ENCODE measurements at places on chromosomes 4 and X. TPM values are rescaled to one million over a fixed set of nuclear protein-coding genes. Genes with fewer than 3 reads are reported as not detected.

POU3F4 gene
- 13.0 TPM for total RNA-seq

DNA sequence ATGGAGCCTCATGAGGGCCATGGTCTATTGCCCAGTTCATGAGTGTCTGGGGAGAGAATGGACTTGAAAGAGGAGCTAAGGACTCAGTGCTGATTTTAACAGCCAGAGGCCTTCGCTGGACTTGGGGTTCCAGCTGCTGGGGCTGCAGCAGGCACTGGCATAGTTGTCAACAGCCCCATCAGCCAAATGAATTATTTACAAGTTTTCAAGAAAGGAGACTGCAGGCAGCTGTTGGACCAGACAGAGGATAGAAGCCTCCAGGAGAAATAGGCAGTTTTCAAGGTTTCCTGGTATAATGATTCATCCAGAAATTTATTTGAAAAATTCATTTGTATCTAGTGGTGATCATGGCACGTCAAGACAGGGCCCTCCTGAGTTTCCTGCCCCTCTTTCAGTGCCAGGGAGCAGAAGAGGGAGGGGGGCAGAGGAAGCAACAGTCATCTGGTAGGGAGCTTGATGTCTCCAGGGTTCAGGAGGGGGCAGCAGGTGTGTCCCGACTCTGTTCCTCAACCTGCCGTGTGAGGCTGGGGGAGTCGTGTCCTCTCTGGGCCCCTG is 63.1 kb upstream of the GPR78 start:
- no peak for DNase-seq

EGF gene
- total RNA-seq, result 0.84 TPM

DIPK2B gene
- total RNA-seq, result not detected

DNA sequence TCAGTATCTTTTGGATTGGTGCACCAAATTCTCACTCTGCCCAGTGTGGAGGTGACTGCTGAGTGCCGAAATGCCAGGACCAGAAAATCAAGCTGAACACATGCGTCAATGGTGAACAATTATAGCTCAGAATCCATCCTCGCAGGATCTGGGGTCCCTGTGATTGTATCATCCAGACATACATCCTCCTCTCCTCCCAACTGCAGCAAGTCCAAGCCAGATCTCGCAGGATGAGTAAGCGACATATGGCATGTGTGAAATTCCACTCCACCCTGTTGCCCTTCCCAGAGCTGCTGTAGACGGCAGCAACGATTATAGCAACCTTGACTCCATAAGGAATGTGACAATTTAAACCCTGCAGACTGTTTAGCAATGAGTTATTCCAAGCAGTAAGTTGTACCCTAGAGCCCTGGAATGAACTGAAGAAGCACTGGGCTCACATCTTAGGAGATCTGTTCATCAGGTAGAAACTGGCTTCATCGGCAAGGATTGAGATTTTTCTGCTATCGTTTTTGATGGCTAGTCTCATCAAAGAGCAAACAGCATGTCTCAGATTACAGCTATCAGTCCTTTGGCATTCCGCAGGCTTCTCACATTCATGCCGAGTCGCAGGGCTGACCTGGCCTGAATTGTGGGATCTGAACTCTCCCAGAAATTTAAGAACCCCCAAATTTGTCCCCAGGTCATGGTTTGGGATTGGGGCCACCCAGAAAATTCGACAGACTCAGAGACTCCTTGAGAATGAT is 35.5 kb upstream of the SORBS2 start:
- no peak for DNase-seq

DNA sequence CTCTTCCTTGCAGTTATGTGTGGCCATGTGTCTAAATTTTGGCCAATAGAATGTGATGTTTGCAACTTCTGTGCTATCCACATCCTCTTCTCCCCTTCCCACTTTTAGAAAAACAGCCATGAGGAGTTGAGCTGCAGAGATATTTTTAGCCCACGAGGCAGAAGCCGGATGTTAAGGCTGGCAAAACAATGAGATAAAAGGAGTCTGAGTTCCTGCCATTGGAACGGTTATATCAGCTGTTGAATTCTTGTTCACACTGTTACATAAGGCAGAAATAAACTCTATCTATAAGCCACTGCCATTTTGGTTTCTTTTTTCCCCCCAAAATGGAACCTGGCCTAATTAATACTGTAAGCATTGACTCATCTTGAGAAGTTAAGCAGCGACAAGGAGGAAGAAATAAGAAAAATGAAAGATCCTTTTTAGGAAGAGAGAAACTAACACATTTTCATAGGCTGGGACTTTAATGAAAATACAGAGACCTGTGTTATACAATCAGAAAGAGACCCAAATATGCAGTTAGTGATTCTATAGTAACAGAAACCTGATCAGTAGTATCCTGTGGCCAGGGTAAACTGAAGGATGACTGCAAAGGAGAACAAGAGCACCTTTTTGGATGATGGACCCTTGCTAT is 200.5 kb downstream of the INPP4B start:
- DNase-seq, result no peak

GRCh38 chrX:64150775-64151174 is 54.7 kb downstream of the AMER1 start:
- DNase-seq, result no peak

DNA sequence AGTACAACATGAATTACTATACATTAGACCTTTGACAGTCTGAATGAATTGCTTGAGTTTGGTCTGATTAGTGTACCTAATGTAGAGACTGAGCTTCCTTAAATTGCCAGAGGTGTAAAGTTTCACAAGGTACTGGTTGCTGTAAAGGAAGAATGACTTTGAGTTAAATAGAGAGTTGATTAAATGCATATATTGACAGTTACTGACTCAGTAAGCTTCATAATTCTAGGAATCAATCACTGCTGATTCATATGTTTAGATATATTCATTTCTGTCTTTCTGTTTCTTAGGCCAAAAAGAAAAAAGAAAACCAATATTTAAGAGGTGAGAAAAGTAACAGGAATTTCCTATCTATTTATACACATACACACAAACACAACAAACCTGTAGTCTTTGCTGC is 16.2 kb upstream of the ART3 start:
- no peak for DNase-seq

DNA sequence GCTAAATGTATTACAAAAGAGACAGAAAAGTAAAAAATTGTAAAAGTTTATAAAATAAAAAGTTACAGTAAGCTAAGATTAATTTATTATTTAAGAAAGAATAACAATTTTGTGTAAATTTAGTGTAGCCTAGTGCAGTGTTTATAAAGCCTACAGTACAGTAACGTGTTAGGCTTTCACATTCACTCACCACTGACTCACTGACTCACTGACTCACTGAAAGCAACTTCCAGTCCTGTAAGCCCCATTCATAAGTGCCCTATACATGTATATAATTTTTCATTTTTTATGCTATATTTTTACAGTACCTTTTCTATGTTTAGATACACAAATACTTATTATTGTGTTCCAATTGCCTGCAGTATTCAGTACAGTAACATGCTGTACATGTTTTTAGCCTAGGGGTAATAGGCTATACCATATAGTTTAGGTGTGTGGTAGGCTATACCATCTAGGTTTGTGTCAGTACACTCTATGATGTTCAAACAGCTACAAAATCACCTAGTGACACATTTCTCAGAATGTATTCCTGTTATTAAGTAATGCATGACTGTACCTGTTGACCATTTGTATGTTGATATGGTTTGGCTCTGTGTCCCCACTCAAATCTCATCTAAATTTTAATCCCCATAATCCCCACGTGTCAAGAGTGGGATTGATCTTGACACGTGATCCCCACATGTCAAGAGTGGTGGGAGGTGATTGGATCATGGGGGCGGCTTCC is 57.9 kb downstream of the CFAP299 start:
- no peak for DNase-seq

DNA sequence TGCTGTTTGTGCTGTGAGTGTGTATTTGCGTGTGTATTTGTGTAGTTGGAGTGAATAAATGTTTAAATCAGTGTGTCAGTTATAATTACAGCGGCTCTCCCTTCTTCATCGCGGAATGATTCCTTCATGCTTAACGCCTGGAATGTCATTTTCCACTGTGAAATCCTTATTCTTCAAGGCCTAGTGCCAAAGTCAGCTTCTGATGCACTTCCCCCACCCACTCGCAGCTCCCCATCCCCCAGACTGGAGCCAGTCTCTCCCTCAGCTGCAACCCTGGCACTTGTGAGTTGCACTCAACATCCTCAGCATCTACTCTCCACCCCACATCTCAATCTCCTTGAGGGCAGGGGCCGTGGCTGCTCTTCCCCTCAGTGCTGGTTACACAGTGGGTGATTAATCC is 583.0 kb downstream of the BCOR start:
- no peak for DNase-seq

DNA sequence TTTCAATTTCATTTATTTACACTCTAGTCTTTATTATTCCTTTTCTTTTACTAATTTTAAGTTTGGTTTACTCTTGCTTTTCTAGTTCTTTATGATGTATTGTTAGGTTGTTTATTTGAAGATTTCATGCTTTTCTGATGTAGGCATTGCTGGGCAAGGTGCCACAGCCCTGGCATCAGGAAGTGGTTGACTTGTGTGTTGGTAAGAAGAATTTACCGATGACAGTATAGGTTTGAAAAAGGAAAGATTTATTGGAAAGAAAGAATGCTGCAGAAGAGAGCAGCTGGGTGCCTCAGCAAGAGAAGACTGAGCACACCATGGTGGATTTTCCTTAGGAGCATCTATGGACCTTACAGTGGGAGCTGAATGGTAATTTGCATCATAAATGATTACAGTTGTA is 153.2 kb downstream of the KLF8 start:
- DNase-seq, result no peak

All from neural crest cell (in vitro differentiated cells).